ENCODE measurements at places on chromosomes 13 and 19.
A peak's percentile ranks its signal among the peaks of the same experiment; 100 is the strongest.

DNA sequence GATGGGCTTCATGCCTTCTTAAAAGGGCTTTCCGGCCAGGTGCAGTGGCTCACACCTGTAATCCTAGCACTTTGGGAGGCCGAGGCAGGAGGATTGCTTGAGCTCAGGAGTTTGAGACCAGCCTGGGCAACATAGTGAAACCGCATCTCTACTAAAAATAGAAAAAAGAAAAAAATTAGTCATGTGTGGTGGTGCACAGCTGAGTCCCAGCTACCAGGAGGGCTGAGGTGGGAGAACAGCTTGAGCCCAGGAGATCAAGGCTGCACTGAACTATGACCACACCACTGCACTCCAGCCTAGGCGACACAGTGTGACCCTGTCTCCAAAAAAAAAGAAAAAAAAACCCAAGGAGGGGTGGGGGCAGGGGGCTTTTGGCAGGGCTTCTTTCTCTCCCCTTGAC lies 7.2 kb downstream of the CARS2 start:
- DNase-seq, result no peak

- DNase-seq, result no peak
These were observed 127.2 kb upstream of the UBL3 start for GRCh38 chr13:29977476-29978120.

DNA sequence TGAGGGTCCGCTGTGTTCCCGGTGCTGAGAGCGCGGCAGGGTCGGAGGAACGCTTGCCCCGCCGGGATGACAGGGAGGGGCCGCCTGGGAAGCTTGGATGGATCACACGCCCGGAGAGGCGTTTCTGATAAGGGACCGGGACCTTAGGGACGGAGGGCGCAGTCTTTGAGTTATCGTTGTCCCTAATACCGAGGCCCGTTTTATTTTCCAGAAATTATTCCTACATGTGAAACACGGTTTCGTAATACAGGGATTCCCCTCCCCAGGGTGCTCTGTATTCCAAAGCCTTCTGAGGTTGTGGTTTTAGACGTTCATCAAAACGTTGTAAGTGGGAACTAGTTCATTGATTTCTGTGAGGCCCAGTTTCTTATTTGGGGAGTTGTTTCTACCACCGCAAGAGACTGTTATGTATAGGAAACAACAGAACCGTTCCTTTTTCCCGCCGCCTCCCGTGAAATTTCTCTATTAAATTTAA lies 752 bp downstream of the PDCD5 start:
- DNase-seq, result peak; percentile 15

DNA sequence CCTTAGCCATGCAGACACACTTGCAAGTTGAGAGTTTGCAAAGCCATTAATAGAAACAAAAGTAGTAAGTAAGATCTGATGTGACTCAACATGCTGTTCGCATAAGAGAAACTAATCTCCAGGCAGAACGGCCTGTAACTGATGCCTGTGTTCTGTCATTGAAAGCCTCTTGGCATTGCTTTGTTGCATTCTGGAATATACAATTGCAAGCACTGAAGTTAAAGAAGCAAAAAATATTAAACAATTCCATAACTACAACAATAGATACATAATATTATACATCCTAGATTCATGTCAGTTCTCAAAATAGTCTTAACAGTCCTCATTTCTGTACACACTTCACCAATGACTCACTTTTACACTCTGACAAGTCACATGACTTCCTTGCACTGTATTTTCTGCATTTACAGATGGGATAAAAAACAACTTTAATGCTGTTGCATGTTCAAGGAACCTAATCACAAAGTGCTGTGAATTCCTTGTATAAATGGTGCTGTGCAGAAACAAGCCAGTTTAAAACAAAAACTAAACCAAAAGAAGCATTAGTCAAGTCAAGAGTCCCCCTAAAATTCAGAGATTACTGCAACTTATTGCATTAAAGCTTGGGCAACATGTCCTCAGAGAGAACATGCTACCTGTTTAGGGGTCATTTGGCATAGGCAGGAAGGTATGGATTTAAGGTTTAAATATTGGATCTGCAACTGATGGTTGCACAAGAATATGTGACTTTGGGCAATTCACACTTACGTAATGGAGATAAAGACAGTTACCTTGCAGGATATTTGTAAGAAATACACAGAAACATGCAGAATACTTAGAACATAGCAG lies 79.5 kb upstream of the SERP2 start:
- DNase-seq, result no peak

Measured in RKO (cell line).